ENCODE measurements at places on chromosomes 5 and 9.

DNA sequence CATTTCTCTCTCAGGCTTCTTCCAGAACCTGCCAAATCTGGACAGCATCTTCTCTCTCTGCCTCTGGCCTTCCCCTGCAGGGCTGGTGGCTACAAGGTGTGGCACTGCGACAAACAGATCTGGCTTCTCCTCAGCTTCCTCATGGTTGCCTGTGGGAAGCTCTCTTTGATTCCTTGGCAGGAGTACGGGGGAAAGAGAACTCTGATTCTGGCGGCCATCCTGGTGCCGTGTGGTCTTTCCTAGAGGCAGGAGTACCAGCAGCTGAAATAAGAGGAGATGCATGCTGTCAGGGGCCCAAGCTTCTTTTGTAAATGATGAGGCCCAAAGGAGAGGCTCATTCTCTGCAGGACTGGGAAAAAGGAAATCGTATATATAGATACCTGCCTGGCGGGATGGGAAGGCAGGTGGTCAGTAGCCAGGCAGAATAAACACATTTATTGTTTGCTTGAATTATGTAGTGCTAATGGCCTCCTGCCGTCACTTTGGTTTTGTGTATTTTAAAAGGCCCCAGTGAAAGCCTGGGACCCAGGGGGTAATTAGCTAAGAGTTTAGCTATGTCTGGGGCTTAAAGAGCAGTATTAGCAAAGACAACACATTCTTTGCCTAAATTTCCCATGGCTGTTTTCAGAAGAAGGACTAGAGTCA is at the start of gene CER1:
TSS of gene CER1 (minus strand) at position 343 of the 645 bp plus-strand sequence. CDS start at position 282, 61 bp downstream.
- no peak for DNase-seq

DNA sequence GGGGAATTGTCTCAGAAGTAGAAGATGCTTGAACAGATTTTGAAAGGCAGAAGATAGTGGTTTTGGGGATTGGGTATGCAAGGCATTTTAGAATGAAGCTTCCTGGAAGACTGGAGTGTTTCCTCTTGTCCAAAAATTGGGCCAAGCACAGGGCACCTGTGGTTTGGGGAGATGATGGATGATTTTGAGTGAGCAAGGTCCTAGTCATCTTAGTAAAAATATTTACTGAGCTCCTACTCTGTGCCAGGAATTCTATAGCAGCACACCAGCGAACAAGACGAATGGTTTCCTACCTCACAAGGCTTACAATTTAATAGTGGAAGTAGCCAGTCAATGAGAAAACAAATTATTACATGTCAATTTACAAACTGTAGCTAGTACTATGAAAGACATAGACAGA is 484.4 kb upstream of the KIF2A start:
- no peak for DNase-seq

DNA sequence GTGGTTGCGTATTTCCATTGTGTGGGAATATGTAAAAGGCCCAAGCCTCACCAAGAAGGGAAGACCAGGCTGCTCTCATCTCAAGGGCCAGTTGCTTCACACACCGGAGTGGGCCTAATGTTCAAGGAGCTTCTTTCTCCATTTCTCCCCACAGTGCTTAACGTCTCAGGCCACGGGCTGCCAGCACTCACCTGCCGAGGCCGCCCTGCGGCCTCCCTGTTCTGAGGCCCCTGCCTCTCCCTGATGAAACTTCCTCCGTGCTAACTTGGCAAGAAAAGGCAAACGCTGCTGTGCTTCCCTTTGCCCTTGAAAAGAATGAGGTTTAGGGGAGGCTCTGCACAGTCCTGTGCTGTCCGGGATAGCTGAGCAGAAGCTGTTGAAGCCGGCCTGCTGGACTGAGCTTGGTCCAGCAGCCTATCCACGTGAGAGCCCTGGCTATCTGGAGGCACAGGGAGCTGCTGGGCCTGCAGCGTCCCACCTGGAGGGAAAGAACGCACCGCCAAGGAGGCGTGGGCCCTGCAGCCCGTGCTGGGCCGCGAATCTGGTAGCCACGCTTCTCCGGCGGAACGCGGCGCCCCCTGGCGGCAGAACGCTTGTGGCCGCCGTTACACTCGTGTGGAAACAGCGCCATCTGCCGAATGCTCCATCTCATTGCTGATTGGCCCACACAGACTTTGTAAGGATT is 73.5 kb upstream of the PRSS3 start:
- peak; percentile 44 for DNase-seq

DNA sequence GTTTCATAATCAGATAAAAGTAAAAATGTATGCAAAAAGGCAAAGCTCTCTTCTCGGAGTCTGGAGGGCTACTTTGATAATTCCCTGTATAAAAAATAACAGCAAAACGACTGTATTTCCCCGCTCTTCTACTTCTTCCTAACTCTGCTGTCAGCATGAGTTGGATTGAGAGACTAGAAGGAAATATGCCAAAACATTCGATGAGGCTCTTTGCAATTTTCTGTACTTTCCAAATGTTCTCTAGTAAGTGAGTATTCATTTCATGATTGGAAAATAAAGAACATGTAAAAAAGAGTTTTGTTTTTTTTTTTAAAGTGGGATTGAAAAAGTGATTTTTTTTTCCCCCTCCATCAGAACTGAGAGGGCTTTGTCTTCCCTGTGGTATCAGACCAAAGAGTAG is 677.5 kb downstream of the ACTL7B start:
- DNase-seq: no peak

- DNase-seq: no peak
These were observed 61.4 kb downstream of the PTPDC1 start for GRCh38 chr9:94145640-94146039.

DNA sequence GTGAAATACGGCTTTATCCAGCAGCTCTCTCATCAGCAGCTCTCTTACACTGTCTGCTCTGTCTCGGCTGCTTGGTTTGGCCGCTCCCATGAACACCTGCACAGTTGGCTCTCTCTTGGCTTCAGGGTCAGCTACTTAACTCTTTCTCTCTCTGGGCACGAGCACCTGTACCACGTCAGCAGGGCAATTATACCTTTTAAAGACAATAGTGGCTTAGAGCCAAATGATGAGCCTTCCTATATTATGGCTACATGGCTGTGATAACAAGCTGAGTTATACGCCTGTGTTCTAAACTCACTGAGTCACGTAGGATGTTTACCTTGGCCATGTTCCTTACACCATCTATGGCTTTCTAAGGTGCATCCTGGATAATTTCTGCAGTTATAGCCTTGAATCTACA is 69.2 kb upstream of the CTNND2 start:
- DNase-seq: no peak

GRCh38 chr9:88462191-88462590 is 72.8 kb upstream of the NXNL2 start:
- no peak for DNase-seq

DNA sequence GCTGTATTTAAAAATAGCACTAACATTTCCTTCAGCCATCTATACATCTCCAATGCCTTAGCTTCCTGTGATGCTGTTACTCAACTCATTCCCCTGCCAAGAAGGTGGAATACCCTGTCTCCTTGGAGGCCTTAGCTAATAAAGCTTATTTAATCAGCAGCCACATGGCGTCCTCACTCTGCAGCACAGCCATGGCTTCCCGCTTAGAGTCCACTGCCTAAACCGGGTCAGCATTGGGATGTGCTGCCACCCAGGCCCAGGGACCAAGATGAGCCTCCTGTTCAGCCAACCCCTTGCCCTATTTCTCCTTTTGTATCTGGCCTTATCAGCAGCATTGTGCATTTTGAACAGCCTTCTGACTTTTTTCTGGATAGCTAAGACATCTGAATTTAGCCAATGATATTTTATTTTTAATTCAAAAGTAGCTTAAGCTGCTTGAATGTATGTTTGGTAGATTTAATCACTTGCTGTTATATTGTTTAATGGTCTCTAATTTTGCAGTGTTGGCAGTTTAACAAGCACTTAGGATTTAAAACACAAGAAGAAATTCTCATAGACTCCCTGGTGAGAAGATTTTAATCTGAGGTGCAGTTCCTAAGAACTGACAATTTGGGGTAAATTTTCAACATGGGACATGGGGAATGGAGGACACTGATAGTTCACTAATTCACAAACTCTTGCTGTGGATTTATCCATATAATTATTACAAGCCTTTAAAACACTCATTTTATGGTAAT is 113.0 kb downstream of the RPS23 start:
- DNase-seq: no peak

DNA sequence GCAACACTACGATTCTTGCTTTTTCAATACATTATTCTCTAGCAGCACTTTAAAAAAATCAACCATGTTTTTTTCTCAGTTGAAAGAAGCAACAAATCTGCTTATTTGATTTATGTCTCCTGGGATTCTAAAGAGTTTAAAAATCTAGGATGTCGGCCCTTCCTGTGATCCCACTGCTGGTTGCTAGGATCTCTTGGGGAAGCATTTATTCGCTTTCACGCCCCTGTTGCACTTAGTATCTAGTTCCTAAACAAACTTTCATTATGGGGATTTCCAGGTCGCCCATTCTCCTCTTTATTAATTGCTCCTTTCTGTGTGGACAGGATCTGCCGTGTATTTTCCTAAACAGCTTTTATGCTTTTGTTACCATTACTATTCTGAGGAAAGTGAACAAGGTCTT is 313.5 kb downstream of the AGTPBP1 start:
- no peak for DNase-seq

DNA sequence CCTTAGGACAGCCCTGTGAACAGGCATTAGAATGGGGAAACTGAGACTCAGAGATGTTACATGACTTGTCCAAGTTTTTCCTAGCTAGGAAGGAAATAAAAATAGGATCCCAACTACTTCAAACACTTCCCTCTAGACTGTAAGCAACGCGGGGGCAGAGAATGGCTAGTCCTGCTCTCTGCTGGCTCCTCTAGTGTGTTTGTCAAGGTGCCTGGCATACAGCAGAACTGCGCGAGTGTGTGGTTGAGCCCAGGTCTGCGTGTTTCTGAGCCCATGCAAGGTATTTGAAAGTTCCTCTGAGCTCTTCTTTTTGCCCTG is 152.5 kb downstream of the MACROH2A1 start:
- DNase-seq: no peak

- no peak for DNase-seq
These were observed 91.0 kb downstream of the AOPEP start for GRCh38 chr9:94817291-94818177.

- DNase-seq: no peak
These were observed 9.0 kb downstream of the NIPSNAP3B start for GRCh38 chr9:104772714-104773510.

GRCh38 chr5:100970646-100971255 is 67.7 kb upstream of the ST8SIA4 start:
- no peak for DNase-seq

- no peak for DNase-seq
These were observed 683 bp downstream of the DBN1 start for GRCh38 chr5:177472460-177473442.

GRCh38 chr5:158058208-158059120 is 199.5 kb upstream of the CLINT1 start:
- no peak for DNase-seq

- DNase-seq: no peak
These were observed 132.9 kb upstream of the CHD1 start for GRCh38 chr5:99061711-99062110.

DNA sequence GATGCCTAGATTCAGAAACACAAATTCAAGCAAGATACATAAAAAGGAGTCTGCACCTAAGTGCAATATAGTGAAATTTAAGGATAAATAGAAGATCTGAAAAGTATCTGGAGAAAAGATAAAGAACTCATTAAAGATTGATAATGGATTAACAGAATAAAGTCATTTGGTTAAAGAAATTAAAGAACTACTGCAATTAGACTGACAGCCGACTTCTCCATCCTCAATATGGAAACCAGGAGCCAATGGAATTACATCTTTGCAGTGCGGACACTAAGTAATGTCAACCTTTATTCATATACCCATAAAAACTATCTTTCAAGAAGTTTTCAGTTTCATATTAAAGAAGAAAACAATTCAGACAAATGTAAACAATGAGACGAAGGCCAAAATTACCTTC is 81.0 kb downstream of the MRPL36 start:
- no peak for DNase-seq

GRCh38 chr9:104240890-104241289 is 146.8 kb downstream of the SMC2 start:
- DNase-seq: no peak

GRCh38 chr9:1057910-1058309 is 7.8 kb downstream of the DMRT2 start:
- peak; percentile 52 for DNase-seq

DNA sequence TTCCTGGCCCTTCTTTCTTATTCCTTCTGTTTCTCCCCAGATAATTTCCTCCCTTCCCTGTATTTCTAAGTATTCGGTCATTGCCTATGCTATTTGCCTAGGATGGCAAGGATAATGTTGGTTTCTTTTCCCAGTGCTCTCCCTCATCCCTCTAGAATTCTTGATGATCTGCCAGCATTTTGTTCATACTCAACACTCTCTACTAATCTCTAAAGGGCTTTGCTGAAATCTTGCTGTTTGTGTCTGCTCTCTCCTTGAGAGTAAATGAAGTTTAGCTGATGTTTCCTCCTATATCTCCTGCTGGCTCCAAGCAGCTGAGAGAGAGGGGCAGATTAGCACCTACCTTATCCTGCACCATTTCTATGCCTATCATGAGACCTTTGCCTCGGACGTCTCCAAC is 38.1 kb downstream of the AGXT2 start:
- no peak for DNase-seq

DNA sequence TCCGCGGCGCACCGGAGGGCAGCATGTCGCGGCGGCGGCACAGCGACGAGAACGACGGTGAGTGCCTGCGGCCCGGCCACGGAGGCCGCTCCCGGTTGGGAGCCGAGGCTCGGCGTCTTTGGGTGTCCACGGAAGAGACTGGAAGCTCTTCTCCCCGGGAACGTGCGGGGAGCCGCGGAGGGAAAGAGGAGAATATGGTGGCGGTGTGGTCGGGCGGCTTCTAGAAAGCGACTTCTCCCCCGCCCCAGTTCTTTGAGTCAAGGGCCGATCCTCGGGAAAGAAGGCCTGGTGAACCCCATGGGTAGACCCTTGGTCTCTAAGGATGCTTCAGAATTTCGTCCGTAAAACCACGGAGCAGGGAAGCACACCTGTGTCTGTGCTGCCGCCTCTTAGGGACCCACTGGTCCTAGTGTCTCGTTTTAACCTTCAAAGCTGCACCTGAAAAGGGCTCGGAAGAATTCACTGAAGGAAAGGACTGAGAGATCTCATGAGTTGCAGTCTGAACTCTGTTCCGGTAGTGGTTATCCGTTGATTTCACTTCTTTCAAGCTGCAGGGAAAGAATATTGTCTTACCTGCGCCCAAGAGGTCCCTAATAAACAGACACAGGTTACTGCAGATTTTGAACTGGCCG is 354 bp downstream of the NCBP1 start:
- no peak for DNase-seq

- DNase-seq: no peak
These were observed 356.6 kb upstream of the IRX4 start for GRCh38 chr5:2239201-2239910.

DNA sequence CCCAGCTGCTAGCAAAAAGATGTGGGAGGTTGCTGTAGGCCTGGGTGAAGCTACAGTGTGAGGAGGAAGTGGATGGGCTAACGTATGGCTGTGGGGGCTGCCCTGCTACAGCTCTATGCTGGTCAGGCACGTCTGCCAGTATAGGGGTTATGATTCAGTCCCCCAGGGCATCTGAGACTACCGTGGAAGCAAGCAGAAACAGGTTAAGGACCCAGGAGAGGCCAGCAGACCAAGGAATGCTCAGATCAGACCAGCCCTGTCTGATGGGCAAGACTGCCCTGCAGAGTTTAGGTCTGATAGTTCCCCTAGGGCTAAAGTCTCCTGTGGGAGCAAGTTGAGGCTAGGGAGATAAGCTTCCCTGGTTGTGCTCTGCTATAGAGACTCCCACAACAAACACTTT is 416.1 kb upstream of the CTNND2 start:
- DNase-seq: no peak

- DNase-seq: no peak
These were observed 18.4 kb downstream of the TLN1 start for GRCh38 chr9:35713578-35713977.

- no peak for DNase-seq
These were observed 25.5 kb downstream of the OR2V1 start for GRCh38 chr5:181105391-181106025.
